COR-L47 (cell line): ENCODE measurements at places on chromosomes 5 and 9.

- no peak for DNase-seq
These were observed 19.9 kb downstream of the UGT3A1 start for GRCh38 chr5:35971186-35971877.

GRCh38 chr9:84513979-84514378, 155.6 kb upstream of the NTRK2 start:
- DNase-seq, result no peak

- no peak for DNase-seq
These were observed 60.8 kb downstream of the FOXD1 start for GRCh38 chr5:73387601-73388305.

- DNase-seq, result no peak
These were observed 387.0 kb downstream of the TLR4 start for GRCh38 chr9:118091226-118091625.

- DNase-seq, result no peak
These were observed 7.1 kb downstream of the EGR1 start for GRCh38 chr5:138472353-138472752.

- no peak for DNase-seq
These were observed 1.0 kb downstream of the IL7R start for GRCh38 chr5:35857606-35858205.

GRCh38 chr9:136965771-136966484, 11.4 kb upstream of the PTGDS start:
- no peak for DNase-seq

GRCh38 chr9:77128125-77128789, 49.1 kb upstream of the VPS13A start:
- no peak for DNase-seq

- no peak for DNase-seq
These were observed 47.7 kb downstream of the ZNF608 start for GRCh38 chr5:124698770-124699169.

DNA sequence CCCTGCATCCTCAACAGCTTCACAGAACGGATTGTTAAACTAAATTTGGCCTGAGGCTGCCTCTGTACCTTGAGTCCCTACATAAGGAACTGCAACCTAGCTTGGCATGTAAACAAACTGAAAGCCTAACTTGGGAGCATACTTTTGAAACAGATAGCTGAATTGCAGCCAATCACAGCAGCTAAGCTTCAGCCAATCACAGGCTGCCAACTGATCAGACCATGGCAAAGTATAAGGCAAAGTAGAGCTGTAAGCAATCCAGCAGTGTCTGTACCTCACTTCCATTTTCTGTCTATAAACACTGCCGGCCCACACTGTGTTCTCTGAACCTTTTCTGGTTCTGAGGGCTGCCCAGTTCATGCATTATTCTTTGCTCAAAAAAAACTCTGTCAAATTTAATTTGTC, 8.9 kb upstream of the ZNF483 start:
- no peak for DNase-seq

DNA sequence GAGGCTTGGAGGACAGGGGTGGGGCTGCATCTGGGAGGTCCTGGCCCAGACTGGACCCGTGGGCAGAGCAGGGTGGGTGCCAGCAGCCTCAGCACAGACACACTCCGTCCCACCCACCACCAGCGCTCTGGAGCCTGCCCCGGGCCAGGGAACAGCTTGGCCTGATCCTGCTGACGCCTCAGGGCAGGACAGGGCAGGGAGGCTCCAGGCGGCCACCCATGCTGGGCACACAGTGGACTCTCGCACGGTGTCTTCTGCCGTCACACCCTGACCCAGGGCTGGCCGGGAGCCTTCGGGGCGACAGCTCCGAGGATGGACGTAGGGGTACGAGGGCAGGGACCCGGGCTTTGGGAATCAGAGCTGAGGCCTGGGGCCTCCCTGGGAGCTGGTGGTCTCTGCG, 8.2 kb upstream of the PTGDS start:
- DNase-seq, result no peak

DNA sequence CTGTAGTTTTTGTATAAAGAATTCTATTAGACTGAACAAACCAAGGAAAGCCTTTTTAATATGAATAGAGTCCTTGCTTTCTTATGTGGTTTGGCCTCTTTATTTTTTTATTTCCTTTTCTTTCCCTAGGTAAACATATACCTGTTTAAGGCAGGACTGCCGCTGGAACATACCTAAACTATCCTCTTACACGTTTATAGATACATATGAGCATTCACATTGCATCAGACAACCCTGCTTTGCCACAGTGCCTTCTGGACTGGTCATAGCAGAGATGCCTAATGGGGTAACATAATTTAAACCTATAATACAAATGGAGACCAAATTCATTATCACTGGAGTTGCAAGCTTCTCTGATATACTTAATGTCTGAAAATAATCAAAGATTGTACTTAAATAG, 12.5 kb downstream of the GRAMD2B start:
- DNase-seq, result no peak

DNA sequence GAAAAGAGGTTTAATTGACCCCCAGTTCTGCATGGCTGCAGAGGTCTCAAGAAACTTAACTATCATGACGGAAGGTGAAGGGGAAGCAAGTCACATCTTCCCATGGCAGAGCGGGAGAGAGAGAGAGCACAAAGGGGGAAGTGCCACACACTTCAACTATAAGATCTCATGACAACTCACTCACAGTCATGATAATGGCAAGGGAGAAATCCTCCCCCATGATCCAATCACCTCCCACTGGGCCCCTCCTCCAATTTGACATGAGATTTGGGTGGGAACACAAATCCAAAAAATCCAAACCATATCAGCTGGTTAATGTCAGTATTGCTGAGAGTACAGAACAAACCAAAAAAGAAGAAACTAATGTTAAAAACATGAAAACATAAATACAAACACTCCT, 120.2 kb downstream of the STARD4 start:
- DNase-seq, result no peak

- no peak for DNase-seq
These were observed 5.5 kb upstream of the SMIM32 start for GRCh38 chr5:136198453-136198852.

DNA sequence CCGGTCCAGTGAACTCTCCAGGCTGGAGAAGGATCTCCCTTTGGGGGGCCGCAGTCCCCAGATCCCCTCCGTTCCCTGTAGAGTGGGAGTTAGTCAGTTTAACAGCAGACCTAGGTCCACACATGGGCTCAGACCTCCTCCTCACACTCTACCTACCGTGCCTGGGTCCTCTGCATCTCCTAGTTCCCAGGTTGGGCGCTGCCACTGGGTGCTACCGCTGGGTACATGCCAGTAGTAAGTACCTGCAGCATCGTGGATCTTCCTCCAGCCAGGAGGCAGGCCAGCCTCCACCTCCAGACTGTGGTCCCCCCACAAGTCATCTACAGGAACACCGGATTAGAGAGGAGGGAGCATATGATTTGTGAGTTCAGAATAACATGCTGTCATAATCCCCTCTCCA, 802 bp downstream of the APBB3 start:
- DNase-seq, result peak; percentile 8

DNA sequence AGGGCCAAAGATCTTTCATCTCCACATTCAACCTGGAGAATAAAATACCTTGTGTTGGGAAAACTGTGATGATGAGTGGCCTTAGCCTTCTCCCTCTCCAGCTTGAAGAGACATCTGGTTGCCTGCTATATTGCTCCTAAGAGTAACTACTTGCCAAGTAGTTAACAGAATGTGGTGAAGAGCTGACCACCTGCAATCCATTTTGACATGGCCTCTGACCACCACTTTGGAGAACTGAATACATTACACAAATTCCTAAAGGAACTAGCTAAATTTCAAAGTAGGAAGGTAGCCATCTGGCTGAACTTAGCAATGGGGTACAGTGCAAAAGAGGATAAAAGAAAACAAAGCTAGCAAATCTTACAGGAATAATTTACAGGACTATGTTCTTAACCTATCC, 7.2 kb downstream of the TBCA start:
- no peak for DNase-seq

DNA sequence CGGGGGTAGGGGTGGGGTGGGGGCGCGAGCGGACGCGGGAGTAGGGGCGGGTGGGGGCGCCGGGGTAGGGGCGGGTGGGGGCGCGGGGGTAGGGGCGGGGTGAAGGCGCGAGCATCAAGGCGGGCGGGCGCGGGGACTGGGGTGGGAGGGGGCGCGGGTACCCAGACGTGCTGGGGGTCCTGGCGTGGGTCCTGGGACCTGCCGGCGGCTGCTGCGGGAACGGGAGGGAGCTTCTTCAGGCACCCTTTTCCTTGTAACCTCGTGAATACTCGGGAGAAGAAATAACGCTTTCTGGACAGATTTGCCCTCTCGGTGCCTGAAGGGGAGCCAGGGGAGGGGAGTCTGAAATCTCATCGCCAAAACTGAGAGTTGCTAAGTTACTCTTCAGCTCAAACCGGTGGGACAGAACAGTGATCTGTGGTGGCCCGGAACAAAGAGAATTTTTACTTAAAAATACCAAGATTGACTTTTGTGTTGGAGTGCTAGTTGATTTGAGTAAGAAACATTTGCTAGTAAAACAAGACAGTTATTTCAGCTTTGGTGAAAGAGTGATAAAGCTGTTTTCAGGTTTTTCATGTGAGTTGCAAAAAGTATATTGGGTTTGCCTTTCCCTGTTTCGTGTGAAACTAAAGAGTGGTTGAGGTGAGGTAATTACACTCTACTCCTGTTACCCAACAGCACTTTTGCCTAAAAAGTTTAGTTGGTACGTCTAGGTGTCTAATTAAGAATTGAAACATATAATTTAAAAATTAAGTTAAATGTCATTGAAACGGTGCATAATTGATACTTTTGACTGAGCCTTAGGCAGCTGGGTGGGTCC, 643 bp downstream of the PLEKHG4B start:
- DNase-seq, result no peak

- no peak for DNase-seq
These were observed 31.3 kb downstream of the USP20 start for GRCh38 chr9:129866394-129867135.

DNA sequence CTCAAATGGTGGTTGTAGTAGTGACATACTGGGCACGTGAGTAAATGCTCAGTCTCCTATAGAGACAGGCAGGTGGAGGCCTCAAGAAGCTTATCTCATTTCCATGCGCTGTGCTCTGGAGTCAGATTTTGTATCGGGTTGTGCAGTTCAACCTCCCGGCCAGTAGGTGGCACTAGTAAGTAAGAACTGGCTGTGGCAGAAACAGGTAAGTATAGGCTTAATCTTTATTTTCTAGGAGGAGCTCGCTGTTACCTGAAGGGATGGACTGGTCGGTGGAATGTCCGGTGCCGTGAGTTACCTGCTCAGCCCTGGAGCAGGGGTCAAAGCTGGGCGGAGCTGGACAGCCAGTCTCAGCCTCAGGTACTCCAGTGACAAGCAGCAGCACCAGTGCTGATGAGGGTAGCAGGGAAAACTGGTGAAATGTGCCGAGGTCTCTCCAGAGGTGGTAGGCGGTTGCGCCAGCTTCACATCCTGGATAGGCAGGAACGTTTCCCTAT, 880.1 kb upstream of the SEMA6A start:
- peak; percentile 44 for DNase-seq

DNA sequence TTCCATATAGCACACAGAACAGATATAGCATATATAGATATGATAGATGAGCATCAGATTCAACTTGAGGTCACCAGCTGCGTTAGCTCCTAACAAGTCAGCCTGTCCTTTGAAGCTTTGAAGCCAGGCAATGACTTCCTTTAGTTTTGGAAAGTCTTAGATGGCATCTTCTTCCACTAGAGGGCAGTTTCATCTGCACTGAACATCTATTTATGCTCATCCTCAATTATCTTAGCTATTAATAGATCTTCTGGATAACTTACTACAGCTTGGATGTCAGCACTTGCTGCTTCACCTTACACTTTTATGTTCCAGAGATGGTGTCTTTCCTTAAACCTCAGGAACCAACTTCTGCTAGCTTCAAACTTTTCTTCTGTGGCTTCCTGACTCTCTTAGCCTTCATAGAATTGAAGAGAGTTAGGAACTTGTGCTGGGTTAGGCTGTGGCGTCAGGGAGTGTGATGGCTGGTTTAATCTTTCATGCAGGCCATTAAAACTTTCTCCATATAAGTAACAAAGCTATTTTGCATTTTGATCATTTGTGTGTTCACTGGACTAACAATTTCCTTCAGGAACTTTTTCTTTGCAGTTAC, 1401.4 kb downstream of the EFNA5 start:
- DNase-seq, result no peak

GRCh38 chr9:15361737-15362136, 54.7 kb upstream of the TTC39B start:
- no peak for DNase-seq

GRCh38 chr5:139131062-139131461, 67.1 kb downstream of the SIL1 start:
- no peak for DNase-seq

DNA sequence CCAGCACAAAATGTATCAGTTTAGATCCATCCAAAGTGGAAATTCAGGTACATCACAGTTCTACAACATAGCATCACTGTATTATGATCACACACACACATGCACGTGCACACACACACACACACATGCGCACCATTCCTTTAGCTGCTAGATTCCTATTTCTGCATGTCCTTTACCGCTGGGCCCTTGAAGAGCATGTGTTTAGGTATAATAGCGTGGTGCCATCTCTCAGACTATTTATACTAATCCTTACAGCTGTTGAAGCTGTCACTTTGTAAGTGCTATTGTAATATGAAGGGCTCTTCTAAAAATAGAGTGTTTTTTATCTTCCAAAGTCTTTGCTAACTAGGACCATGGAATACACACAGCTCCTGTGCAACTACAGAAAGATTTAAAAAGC, 308.8 kb upstream of the TRPC7 start:
- no peak for DNase-seq

- no peak for DNase-seq
These were observed 145.4 kb upstream of the NREP start for GRCh38 chr5:111902436-111902835.

- DNase-seq, result no peak
These were observed 134.6 kb upstream of the CPEB4 start for GRCh38 chr5:173753307-173754168.
